ENCODE measurements at places on chromosomes 3 and 15. TPM values are rescaled to one million over a fixed set of nuclear protein-coding genes. Genes with fewer than 3 reads are reported as not detected.

- DNase-seq: no peak
Observed at GRCh38 chr3:60737633-60738399, 513.4 kb downstream of the FHIT start.

DNA sequence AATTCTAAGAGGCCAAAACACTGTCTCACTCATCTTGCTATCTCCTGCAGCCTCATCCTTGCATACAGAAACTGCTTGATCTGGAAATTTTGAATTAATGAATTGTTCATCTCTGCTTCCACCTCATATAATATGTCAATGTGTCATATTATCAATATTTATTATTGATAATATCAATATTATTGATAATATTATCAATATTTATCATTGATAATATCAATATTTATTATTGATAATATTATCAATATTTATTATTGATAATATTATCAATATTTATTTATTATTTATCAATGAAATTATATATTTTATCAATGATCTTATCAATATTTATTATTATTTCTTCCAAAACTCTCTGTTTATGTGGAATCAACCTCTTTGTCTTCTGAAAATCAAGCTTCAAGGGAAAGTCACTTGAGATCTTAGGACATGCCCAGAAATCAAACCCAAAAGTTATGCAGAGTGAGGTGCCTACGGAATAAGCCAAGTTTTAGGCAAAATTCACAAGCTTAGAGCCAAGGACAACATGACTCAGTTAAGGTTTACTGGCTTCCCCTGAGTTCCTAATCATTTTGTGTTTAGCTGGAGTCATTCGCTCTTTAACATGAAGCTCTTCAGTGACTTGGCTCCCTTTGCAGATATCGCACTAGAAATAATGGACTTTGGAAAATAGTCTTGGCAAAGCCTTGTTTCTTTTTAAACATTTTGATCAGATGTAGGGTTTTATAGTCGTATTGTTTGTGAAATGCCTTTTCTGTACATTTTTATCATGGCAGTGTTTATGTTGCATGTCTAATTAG is 297.1 kb upstream of the RARB start:
- peak; percentile 52 for DNase-seq

DAZL gene
- not detected for polyA plus RNA-seq

DNA sequence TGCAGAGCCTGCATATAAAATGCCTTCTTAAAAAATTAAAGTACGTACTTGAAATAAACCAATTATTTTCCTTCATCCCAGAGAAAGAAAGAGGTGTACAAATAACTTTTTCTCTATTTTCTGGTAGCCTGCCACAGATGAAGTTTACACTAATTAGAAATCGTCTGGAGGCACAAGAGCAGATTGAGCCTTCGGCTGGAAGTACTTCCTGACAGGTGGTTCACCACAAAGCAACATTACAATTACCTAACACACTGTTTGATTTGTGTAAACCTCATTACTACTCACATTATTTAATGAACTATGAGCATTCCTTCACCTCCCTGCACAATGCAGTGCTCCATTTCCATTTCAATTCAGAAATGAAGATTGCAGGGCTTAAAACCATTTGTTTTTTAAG is 856.1 kb downstream of the SI start:
- no peak for DNase-seq

GRCh38 chr3:14616606-14617507 is 34.7 kb upstream of the CCDC174 start:
- DNase-seq: no peak

Data from hindlimb muscle (tissue), 1 donor.